ENCODE measurements at places on chromosomes 1 and 21.

DNA sequence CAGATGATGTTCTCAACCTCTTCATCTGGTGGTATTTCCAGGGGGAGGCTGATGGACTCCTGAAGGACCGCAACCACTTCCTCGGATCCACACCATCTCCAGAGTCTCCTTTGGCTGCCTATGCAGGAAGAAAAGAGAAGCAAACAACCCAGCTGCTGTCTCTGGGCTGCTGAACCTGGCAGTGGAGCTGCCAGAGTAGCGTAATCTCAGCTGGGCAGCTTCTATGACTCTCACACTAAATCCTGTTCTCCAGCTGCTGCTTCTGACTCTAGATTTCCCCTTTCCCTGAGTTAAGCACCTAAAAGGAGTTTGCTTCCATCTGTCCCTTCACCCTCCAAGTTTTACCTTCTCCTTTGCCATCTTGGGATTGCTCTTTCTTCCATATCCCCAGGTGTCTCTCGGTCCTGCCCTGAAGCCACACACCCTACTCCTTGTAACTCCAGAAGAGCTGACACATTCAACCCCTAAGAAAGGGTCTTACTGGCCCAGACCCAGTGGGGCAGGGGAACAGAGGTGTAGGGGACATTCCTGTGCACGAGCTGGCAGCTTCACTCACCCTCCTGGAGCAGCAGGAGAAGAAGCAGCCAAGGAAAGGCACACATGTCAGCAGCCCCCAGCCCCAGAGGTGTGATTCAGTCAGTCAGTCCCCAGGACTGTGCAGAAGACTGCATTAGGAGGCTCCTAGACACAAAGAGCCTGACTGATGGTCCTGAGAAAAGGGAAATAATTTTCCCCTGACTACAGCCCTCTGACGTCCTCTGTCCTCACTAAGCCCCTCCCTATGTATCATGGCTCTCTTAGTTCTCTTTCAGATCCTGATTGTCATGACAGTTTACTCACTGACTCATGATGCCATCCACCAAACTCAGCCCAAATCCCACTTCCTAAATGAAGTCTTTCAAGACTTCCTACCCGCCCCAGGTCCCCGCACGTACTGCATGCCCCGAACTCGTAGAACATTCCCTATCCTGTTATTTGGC lies at the start of gene SLAMF9:
SLAMF9 (minus strand) TSS at position 702 of the 980 bp plus-strand sequence; CDS start at position 602, 100 bp downstream.
- H3K4me1 ChIP-seq = no peaks in the 10 kb centered on the region
- H3K36me3 ChIP-seq = no peaks in the 10 kb centered on the region
- peaks cover 27% of the 10 kb centered on the region for H3K27me3 ChIP-seq
- DNase-seq = peak; percentile 29
- no peak within 1 kb of the TSS for H3K27ac ChIP-seq
- H3K4me3 ChIP-seq = no peak within 1 kb of the TSS

- no peaks in the 10 kb centered on the region for H3K36me3 ChIP-seq
- peaks cover 15% of the 10 kb centered on the region for H3K27me3 ChIP-seq
- H3K27ac ChIP-seq = peak overlapping the region; percentile 42
- peak; percentile 85 for DNase-seq
- no peaks in the 10 kb centered on the region for H3K4me1 ChIP-seq
Measured at GRCh38 chr1:24390924-24391782, 22.4 kb downstream of the STPG1 start.

- no peaks in the 10 kb centered on the region for H3K36me3 ChIP-seq
- no peaks in the 10 kb centered on the region for H3K27me3 ChIP-seq
- no peak overlapping the region for H3K4me3 ChIP-seq
- no peak for DNase-seq
- no peaks in the 10 kb centered on the region for H3K4me1 ChIP-seq
Measured at GRCh38 chr1:205954819-205955404, 11.7 kb upstream of the SLC26A9 start.

DNA sequence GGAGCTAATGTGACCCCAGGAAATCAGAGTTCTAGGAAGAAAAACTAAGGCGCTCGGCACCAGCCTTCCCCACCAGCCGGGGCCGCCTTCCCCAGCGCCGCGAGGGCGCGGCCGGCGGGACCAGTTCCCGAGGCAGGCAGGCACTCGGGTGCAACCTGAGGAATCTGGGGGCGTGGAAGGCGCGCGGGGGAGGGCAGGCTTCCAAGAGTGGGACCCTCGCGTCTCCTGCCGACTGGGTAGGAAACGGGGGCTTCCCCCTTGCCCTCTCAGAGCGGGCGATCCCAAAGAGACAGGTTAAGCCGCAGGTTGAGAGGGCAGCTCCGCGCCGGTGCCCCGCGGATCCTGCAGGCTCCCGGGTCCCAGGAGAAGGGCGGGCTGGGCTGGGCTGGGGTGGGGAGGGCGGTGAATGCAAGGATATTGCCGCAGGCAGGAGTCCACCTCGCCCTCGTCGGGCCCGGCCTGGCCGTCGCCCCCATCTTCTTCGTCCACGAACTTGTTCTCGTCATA lies 431 bp downstream of the ARPC5 start:
- peak overlapping the region; percentile 99 for H3K27ac ChIP-seq
- H3K27me3 ChIP-seq = no peaks in the 10 kb centered on the region
- peaks cover 4% of the 10 kb centered on the region for H3K36me3 ChIP-seq
- peak; percentile 29 for DNase-seq
- H3K4me3 ChIP-seq = peak overlapping the region; percentile 83
- peaks cover 29% of the 10 kb centered on the region for H3K4me1 ChIP-seq

GRCh38 chr1:28035420-28035819 lies 53.0 kb downstream of the EYA3 start:
- no peak overlapping the region for H3K4me3 ChIP-seq
- DNase-seq = no peak
- peaks cover 18% of the 10 kb centered on the region for H3K36me3 ChIP-seq
- H3K4me1 ChIP-seq = no peaks in the 10 kb centered on the region

DNA sequence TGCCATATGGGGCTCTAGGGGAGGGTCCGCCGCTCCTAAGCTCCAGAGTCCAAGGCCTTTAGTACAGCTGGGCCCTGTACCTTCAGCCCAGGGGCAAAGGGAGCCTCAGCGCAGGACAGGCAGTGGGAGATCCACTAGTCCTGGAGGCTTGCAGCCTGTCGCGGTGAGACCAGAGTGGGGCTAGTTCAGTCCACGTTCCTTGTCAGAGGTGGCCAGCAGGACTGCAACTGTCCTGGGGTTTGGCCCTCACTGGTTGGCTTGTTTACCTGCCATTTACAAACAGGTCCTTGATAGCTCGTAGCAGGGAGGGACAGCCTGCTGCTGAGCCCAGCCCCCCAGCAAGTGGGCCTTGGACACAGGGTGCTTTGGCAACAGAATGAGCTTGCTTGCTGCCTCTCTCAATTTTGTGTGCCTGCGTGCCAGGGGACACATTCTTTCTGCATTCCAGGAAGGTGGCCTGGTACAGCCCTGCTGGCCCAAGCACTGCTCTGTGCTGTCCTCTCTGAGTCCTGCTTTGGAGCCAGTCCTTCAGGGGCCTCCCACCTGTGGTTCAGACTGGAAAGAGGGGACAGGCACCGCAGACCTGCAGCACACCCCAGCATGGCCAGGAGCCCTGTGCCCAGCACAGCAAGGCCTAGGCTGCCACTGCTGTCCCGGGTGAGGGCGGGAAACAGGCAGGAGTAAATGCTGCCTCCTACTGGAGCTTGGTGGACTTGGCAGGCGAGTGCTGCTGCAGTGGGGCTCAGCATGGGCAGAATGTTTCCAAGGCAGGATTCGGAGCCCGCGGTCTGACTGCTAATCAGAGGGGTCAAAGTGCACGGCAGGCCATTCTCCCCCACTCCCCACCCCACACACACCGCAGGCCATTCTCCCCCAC lies 15.2 kb downstream of the H6PD start:
- DNase-seq = peak; percentile 45
- H3K36me3 ChIP-seq = peaks cover 29% of the 10 kb centered on the region
- H3K4me3 ChIP-seq = no peak overlapping the region
- peak overlapping the region; percentile 72 for H3K27ac ChIP-seq
- H3K27me3 ChIP-seq = no peaks in the 10 kb centered on the region

GRCh38 chr1:214541693-214542092 lies 9.7 kb downstream of the PTPN14 start:
- no peak overlapping the region for H3K27ac ChIP-seq
- no peak overlapping the region for H3K4me3 ChIP-seq
- no peaks in the 10 kb centered on the region for H3K36me3 ChIP-seq
- no peaks in the 10 kb centered on the region for H3K27me3 ChIP-seq
- DNase-seq = no peak

- H3K27ac ChIP-seq = no peak overlapping the region
- H3K4me1 ChIP-seq = no peaks in the 10 kb centered on the region
- H3K4me3 ChIP-seq = no peak overlapping the region
- H3K27me3 ChIP-seq = no peaks in the 10 kb centered on the region
Measured at GRCh38 chr1:73310797-73311381, 887.1 kb downstream of the LRRIQ3 start.

DNA sequence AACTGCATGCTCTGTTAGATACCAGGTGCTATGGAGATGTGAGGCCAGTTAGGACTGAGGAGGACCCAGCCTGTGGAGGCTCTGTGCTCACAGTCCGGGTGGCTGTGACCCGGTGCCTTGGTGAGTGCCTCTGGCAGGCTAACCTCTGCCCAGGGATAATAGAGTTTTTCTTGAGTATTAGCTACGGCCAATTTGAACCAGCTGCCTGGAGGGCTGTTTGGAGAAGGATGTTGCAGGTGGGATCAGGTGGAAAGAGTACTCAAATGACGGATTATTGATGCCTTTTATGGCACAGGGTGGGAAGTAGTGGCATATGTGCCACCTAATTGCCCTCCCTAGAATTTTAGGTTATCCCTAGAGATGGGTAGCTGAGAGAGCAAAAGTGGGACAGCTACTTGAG lies 182.7 kb downstream of the GRIK3 start:
- no peaks in the 10 kb centered on the region for H3K36me3 ChIP-seq
- H3K27ac ChIP-seq = no peak overlapping the region
- no peak overlapping the region for H3K4me3 ChIP-seq
- no peaks in the 10 kb centered on the region for H3K4me1 ChIP-seq
- no peak for DNase-seq
